Colonic mucosa (tissue), 4 donors: ENCODE measurements at places on chromosomes 1 and 21.
A peak's percentile ranks its signal among the peaks of the same experiment; 100 is the strongest.

- H3K4me1 ChIP-seq: peaks cover 42% of the 10 kb centered on the region
- H3K36me3 ChIP-seq: no peaks in the 10 kb centered on the region
- DNase-seq: peak; percentile 78
- H3K27me3 ChIP-seq: no peaks in the 10 kb centered on the region
- H3K27ac ChIP-seq: peak overlapping the region; percentile 74
These were observed 44.2 kb upstream of the ECE1 start for GRCh38 chr1:21334214-21335087.

DNA sequence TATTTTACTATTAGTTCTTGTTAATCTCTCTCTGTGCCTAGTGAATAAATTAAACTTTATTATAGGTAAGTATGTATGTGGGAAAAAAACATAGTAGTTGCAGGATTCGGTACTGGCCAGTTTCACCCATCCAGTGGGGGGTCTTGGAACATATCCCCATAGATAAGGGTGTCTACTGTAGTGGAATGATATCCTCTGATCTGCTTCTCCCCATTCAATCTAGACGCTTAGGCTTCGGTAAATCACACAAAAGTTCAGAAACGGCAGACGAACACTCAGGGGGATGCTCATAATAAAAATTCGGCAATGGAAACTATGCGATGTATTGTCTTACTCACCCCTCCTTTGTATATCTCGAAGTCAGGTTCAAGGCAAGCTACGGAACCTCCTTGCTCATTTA, 232.9 kb upstream of the COA6 start:
- H3K4me1 ChIP-seq: no peaks in the 10 kb centered on the region
- H3K27me3 ChIP-seq: no peaks in the 10 kb centered on the region
- no peak overlapping the region for H3K4me3 ChIP-seq
- no peak for DNase-seq

- H3K4me3 ChIP-seq: no peak overlapping the region
- no peaks in the 10 kb centered on the region for H3K36me3 ChIP-seq
- no peak for DNase-seq
These were observed 11.2 kb upstream of the TRIM33 start for GRCh38 chr1:114522264-114522575.

- H3K4me1 ChIP-seq: no peaks in the 10 kb centered on the region
- no peak for DNase-seq
- no peak overlapping the region for H3K27ac ChIP-seq
These were observed 44.8 kb downstream of the ACP6 start for GRCh38 chr1:147625362-147625995.

GRCh38 chr21:26351661-26352060, 181.1 kb upstream of the APP start:
- H3K36me3 ChIP-seq: no peaks in the 10 kb centered on the region
- H3K27ac ChIP-seq: no peak overlapping the region
- no peaks in the 10 kb centered on the region for H3K27me3 ChIP-seq
- no peaks in the 10 kb centered on the region for H3K4me1 ChIP-seq

DNA sequence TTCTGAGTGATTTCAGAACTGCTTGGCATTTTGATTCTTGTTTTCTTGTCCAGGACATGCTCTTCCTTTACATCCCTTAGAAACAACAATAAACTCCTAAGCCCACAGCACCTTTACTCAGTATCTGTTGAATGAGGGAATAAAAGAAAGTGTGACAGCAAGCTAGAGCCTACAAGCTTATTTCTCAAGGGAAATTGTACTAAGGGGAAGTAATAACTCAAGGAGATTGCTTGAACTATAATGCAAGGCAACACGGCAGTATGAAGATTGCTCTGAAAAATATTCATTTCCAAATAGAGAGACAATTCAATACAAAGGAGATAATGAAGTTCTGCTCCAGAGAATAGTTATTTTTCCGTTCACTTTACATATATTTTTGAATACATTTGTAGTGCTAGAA, 6.5 kb downstream of the OR6P1 start:
- no peak overlapping the region for H3K4me3 ChIP-seq
- no peaks in the 10 kb centered on the region for H3K27me3 ChIP-seq
- no peak for DNase-seq
- no peaks in the 10 kb centered on the region for H3K36me3 ChIP-seq

DNA sequence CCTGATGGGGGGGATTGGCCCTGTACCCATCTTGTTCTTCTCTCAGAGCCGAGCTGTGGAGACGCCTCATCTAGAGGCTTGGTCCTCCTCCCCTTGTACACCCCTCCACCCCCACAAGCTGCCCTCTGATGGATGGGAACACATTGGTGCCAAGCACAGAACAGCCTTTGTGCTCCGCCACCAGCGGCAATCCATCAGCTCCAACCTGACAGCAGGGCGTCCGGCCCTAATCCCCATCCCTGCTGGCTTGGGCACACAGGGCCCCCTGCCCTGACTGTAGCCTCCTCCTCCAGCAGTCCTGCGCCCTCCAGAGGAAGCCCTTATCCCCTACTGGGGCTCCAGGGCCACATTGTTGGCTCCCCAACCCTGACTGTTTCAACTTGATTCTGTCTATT, 3.8 kb upstream of the MYOG start:
- H3K27me3 ChIP-seq: no peaks in the 10 kb centered on the region
- no peaks in the 10 kb centered on the region for H3K36me3 ChIP-seq
- no peak for DNase-seq
- no peaks in the 10 kb centered on the region for H3K4me1 ChIP-seq
- no peak overlapping the region for H3K4me3 ChIP-seq
